ENCODE measurements at places on chromosomes 7 and 10. TPM values are rescaled to one million over a fixed set of nuclear protein-coding genes. Genes with fewer than 3 reads are reported as not detected.
A peak's percentile ranks its signal among the peaks of the same experiment; 100 is the strongest.

DNA sequence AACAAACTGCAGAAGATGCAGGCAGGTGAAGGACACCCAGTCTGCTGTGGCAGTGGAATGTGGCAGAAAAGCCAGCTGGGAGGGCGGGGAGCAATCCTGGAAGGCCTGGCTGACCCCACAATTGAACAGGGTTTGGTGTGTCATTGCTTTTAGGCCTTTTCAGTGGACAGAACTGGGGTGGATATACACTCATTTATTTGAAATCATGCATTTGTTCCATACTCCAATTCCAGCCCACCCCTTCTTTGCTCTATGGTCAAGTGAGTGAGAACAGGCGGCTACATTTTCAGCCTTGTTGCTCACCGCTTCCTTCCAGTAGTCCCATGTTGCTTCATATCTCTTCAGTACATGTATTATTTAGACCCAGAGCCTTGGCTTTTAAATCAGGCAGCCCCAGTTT, 39.8 kb downstream of the PTPN12 start:
- H3K27me3 ChIP-seq, result no peaks in the 10 kb centered on the region
- no peak overlapping the region for H3K4me3 ChIP-seq
- peaks cover 23% of the 10 kb centered on the region for H3K36me3 ChIP-seq
- no peak for DNase-seq
- H3K4me1 ChIP-seq, result no peaks in the 10 kb centered on the region
- H3K27ac ChIP-seq, result no peak overlapping the region

DNA sequence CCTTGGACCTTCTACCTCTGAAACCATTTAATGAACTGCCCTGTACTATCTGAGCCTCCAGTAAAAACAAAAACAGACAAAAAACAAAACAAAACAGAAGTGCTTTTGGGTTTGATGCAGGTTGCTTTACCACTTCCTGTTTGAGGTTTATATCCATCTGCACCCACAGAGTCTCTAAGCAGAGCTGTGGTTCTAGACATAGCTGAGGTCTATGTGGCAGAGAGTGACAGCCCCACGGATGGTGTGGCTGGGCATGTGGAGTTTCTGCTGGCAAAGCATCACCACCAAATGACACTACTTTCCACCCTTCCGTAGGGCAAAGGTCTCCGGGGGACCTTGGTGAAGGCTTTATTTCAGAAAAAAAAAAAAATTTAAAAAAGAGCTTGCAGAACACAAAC, 754.2 kb downstream of the GRID1 start:
- H3K4me1 ChIP-seq, result no peaks in the 10 kb centered on the region
- H3K27me3 ChIP-seq, result no peaks in the 10 kb centered on the region
- no peak overlapping the region for H3K4me3 ChIP-seq
- H3K36me3 ChIP-seq, result no peaks in the 10 kb centered on the region

IFIT5 gene
- total RNA-seq, result 42.9 TPM

- no peaks in the 10 kb centered on the region for H3K27me3 ChIP-seq
- H3K4me1 ChIP-seq, result peaks cover 30% of the 10 kb centered on the region
- peak; percentile 61 for DNase-seq
- peak overlapping the region; percentile 63 for H3K27ac ChIP-seq
- H3K36me3 ChIP-seq, result no peaks in the 10 kb centered on the region
Measured at GRCh38 chr10:28328346-28328745, 25.5 kb upstream of the MPP7 start.

GRCh38 chr10:76576276-76576962, 1061.2 kb downstream of the KCNMA1 start:
- no peaks in the 10 kb centered on the region for H3K4me1 ChIP-seq
- H3K27me3 ChIP-seq, result no peaks in the 10 kb centered on the region
- H3K36me3 ChIP-seq, result no peaks in the 10 kb centered on the region
- no peak overlapping the region for H3K27ac ChIP-seq

GRCh38 chr10:48820231-48820630, 119.4 kb downstream of the LRRC18 start:
- DNase-seq, result no peak
- H3K27me3 ChIP-seq, result peaks cover 2% of the 10 kb centered on the region
- H3K4me1 ChIP-seq, result no peaks in the 10 kb centered on the region
- H3K4me3 ChIP-seq, result no peak overlapping the region
- H3K27ac ChIP-seq, result no peak overlapping the region
- H3K36me3 ChIP-seq, result no peaks in the 10 kb centered on the region

DDC gene
- total RNA-seq, result not detected
